ENCODE measurements at places on chromosomes 1 and 21. TPM values are rescaled to one million over a fixed set of nuclear protein-coding genes. Genes with fewer than 3 reads are reported as not detected.

DNA sequence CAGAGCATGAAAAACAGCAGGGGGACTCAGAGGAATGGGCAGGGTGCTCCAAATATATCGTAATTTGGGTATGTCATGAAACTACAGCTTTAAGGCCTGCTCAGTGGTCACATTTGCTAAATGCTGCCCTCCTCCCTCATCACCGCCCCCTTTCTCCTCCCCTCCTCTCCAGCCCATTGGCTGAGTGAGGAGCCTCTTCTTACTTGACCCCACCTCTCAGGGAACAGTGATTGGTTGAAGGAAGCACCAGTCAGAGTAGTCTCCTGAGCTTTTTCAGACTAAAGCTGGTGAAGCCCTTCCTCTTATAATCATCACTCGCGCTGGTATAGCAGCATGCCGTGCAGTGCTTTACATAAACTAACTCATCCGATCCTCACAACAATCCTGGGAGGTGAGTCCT, 10.0 kb upstream of the TTC39A start:
- no peak overlapping the region for H3K27ac ChIP-seq
- H3K27me3 ChIP-seq: peaks cover 25% of the 10 kb centered on the region
- no peaks in the 10 kb centered on the region for H3K36me3 ChIP-seq
- no peak for DNase-seq

DNA sequence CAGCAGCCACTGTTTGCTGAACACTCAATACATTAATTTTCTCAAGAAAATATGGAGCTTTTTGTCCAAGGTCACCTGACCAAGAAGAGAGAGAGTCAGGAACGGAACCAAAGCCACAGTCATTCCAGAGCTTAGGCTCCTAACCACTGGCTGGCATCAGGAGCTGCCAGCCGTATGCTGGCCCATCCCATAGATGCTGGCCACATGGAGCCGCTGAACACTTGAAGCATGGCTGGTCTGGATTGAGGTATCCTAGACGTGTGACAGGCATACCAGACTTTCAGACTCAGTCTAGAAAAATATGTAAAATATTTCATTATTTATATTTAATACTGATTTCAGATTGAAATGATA, 458.7 kb downstream of the MATN1 start:
- H3K4me1 ChIP-seq: no peaks in the 10 kb centered on the region
- DNase-seq: no peak
- H3K36me3 ChIP-seq: no peaks in the 10 kb centered on the region
- no peaks in the 10 kb centered on the region for H3K27me3 ChIP-seq
- no peak overlapping the region for H3K27ac ChIP-seq

DNA sequence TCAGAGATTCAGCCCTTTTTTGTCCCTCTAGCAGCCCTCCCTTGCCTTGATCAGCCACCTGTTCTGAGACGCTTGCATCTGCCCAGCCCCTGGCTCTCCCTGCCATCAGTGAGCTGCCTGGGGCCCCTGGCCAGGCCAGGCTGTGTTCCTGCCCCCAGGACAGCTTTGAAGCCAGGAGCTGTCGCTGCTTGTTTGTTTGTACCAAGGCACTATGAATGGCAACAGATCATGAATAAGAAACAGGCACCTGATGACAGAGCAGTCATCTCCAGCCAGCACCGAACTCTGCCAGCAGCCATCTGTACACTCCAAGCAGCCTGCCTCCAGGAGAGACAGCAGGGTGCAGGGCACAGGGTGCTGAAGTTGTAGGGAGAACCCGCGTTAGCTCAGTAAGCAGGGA, 8.1 kb upstream of the VWA5B1 start:
- H3K4me3 ChIP-seq: no peak overlapping the region
- H3K4me1 ChIP-seq: no peaks in the 10 kb centered on the region
- no peaks in the 10 kb centered on the region for H3K36me3 ChIP-seq

GRCh38 chr1:203073469-203073868, 12.3 kb downstream of the MYOG start:
- peaks cover 8% of the 10 kb centered on the region for H3K36me3 ChIP-seq
- no peak overlapping the region for H3K27ac ChIP-seq
- peaks cover 9% of the 10 kb centered on the region for H3K4me1 ChIP-seq
- H3K27me3 ChIP-seq: peaks cover 30% of the 10 kb centered on the region
- no peak for DNase-seq

Gene C1orf185
- total RNA-seq: not detected

Gene C1orf50
- 9.4 TPM for total RNA-seq

Gene NPR1
- total RNA-seq: not detected

GRCh38 chr1:243819438-243819839, 30.6 kb downstream of the AKT3 start:
- peaks cover 41% of the 10 kb centered on the region for H3K36me3 ChIP-seq
- no peak overlapping the region for H3K27ac ChIP-seq
- no peak overlapping the region for H3K4me3 ChIP-seq
- no peaks in the 10 kb centered on the region for H3K27me3 ChIP-seq

- H3K36me3 ChIP-seq: peaks cover 29% of the 10 kb centered on the region
- no peaks in the 10 kb centered on the region for H3K27me3 ChIP-seq
- peak overlapping the region; percentile 64 for H3K4me3 ChIP-seq
- DNase-seq: no peak
- peaks cover 63% of the 10 kb centered on the region for H3K4me1 ChIP-seq
Measured at GRCh38 chr1:183477986-183478781, 5.9 kb downstream of the SMG7 start.

Gene XCL1
- total RNA-seq: not detected

Gene TP73
- 2.5 TPM for total RNA-seq

DNA sequence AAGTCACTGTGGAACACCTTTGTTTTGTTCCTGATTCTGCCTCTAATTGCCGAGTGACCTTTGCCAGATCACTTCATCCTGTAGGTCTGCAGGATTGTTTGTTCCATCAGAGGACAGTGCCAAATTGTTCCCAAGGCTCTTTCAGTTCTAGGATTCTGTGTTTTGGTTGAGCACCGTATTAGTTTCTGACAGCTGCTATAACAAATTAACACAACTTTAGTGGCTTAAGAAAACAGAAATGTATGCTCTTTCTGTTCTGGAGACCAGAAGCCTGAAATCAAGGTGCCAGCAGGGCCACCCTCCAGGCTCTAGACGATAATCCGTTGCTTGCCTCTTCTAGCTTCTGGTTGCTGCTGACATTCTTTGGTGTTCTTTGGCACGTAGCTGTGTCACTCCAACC, 3.4 kb upstream of the PIGR start:
- peaks cover 7% of the 10 kb centered on the region for H3K27me3 ChIP-seq
- no peaks in the 10 kb centered on the region for H3K36me3 ChIP-seq
- peaks cover 7% of the 10 kb centered on the region for H3K4me1 ChIP-seq

Gene ELF3
- 0.22 TPM for total RNA-seq

GRCh38 chr1:178220094-178220493, 126.2 kb downstream of the RASAL2 start:
- no peak overlapping the region for H3K27ac ChIP-seq
- no peak overlapping the region for H3K4me3 ChIP-seq
- no peaks in the 10 kb centered on the region for H3K27me3 ChIP-seq

Gene GPR137B
- total RNA-seq: 5.8 TPM

Gene SELENBP1
- not detected for total RNA-seq

DNA sequence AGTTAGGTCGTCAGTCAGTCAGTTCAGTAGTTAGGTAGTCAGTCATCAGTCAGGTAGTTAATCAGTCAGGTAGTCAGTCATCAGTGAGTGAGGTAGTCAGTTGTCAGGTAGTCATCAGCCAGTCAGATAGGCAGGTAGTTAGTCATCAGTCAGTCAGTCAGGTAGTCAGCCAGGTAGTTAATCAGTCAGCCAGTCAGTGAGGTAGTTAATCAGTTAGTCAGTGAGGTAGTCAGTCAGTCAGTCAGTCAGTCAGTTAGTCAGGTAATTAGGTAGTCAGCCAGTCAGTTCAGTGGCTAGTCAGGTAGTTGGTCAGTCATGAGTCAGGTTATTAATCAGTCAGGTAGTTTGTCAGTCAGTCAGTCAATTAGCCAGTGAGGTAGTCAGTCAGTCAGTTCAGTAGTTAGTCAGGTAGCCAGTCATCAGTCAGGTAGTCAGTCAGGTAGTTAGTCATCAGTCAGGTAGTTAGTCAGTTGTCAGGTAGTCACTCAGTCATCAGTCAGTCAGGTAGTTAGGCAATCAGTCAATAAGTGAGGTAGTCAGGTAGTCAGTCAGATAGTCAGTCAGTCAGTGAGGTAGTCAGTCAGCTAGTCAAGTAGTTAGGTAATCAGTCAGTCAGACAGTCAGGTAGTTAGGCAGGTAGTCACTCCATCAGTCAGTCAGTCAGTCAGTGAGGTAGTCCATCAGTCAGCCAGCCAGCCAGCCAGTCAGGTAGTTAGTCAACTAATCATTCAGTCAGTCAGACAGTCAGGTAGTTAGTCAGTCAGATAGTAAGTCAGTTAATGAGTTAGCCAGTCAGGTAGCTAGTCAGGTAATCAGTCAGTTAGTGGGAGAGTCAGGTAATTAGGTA, 16.2 kb downstream of the KRTAP10-1 start:
- H3K36me3 ChIP-seq: no peaks in the 10 kb centered on the region
- H3K27ac ChIP-seq: no peak overlapping the region
- H3K4me3 ChIP-seq: no peak overlapping the region
- no peak for DNase-seq

DNA sequence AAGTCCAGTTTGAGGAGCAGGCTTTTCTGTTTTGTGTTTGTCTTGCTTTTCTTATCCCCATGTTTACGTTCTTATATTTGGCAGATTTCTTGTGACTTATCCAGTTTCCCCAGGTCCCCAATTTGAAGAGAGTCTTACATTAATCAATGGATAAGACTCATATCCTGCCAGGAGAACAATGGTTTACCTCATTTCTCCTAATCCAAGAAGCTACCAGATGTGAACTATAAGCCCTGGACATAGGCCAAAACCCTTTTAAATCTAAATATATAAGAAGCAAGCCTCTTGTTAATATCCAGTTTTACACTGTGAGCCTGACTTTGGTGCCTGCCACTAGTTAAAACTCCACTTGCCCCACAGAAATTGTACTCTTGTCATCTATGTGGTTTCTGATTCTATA, 15.1 kb upstream of the COP1 start:
- no peak overlapping the region for H3K4me3 ChIP-seq
- no peak for DNase-seq
- no peaks in the 10 kb centered on the region for H3K4me1 ChIP-seq
- peaks cover 7% of the 10 kb centered on the region for H3K27me3 ChIP-seq
- H3K36me3 ChIP-seq: no peaks in the 10 kb centered on the region

DNA sequence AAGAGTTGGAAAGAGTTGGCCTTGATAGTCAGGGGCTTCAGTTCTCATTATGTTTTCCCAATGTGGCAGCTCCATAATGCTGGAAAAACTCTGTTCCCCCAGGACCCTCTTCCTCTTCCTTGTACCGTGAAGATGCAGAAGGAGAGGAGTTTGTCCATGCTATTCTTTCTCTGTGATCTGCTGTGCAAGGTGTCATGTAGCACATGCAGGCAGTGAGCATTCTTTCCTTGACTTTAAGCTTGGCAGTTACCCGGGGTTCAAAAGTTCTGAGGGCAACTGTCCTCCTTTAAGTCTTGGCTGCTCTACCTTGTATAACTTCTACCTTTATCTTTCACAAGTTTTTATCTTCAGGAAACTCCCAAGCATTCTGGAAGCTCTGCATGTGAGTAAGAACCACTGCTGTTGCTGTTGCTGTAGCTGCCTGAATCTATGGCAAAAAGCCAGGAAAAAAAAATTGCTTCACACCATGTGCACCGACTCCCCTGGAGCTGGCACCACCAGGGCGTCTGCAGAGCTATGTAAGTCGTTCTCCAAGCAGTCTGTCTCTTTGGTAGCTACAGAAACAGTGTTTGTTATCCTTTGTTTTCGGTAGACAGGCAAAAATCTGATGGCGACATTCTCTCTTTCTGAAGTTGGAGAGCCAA, 42.7 kb upstream of the SLC16A1 start:
- H3K36me3 ChIP-seq: peaks cover 9% of the 10 kb centered on the region
- H3K4me1 ChIP-seq: peaks cover 3% of the 10 kb centered on the region
- H3K27ac ChIP-seq: no peak overlapping the region

- no peak for DNase-seq
- H3K36me3 ChIP-seq: peaks cover 16% of the 10 kb centered on the region
- peaks cover 12% of the 10 kb centered on the region for H3K4me1 ChIP-seq
- H3K27ac ChIP-seq: no peak overlapping the region
- H3K27me3 ChIP-seq: no peaks in the 10 kb centered on the region
Measured at GRCh38 chr1:66384258-66384921, 149.6 kb upstream of the SGIP1 start.

DNA sequence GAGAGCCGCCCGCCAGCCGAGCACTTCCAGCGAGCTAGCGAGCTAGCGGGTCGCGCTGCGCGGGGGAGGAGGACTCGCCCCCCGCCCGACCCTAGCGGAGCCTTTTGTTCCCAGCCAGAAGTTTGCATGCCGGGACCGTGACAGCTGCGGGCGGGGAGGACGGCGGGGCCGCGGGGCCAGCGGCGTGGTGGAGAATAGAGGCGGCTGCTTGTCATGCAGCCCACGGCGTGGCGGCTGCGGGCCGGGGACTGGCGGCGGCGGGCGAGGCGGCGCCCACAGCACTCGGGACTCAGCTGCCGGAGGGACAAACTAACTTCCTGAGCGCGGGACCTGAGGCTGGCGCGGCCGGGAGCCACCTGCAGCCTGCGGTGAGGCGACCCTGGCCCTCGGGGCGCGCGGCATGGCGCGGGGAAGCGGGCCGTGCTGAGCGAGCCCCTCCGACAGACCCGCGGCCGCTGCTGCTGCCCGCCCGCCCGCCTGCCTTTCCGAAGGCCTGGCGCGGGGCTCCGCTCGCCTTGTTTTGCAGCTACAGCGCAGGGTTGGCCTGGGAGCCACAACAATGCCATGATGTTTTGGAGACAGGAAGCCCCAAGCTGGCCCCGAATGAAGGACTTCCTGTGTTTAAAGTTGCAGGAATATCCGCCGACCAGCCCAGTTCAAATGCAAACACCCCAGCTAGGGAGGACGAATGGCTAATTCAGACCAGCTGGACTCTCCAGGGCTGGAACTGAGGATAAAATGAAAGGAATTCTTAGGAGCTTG, 82.2 kb upstream of the BMP8A start:
- H3K27me3 ChIP-seq: no peaks in the 10 kb centered on the region
- peaks cover 22% of the 10 kb centered on the region for H3K36me3 ChIP-seq
- no peak overlapping the region for H3K27ac ChIP-seq
- H3K4me1 ChIP-seq: peaks cover 55% of the 10 kb centered on the region

Gene SPRR2B
- total RNA-seq: not detected

Gene TTC24
- total RNA-seq: 4.6 TPM

DNA sequence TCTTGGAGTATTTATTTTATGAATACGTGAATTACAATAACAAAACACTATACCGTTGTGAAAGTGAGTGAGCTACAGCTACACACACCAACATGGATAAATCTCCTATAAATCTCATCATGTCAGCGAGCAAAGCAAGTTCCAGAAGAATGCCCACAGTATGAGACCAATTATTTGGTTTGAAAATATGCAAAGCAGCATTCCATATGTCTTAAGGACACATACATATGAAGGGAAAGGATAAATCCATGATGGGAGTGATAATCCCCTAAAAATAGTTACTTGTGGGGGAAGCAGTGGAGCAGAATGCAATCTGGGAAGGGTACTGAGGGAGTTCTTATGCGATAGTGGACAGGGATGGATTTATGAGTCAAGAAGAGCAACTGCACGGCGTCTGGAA, 261.3 kb downstream of the DISC1 start:
- H3K27ac ChIP-seq: no peak overlapping the region
- H3K36me3 ChIP-seq: peaks cover 3% of the 10 kb centered on the region
- DNase-seq: no peak
- no peaks in the 10 kb centered on the region for H3K27me3 ChIP-seq
- H3K4me3 ChIP-seq: no peak overlapping the region
- no peaks in the 10 kb centered on the region for H3K4me1 ChIP-seq

Gene FAM177B
- not detected for total RNA-seq
